ENCODE measurements at places on chromosomes 1 and 21.

GRCh38 chr1:164794356-164794755 is 235.4 kb downstream of the PBX1 start:
- DNase-seq: no peak

DNA sequence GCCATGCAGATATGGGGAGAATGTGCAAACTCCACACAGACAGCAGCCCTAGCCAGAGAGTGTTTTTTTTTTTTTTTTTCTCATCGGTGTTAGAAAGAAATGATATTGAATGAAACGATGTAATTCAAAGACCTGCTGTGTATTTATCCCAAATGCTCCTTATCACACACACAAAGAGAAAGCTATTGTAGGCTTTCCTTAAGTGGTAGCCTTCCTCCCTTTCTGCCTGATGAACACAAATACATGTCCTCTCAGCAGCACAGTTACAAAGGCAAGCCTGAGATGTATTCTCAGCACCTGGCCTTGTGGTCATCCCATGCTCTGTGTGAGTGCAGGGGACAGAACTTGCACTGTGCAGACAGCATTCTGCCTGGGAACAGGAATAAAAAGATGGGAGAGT is 93.8 kb downstream of the PLPPR5 start:
- no peak for DNase-seq

GRCh38 chr1:65995336-65995735 is 202.6 kb downstream of the PDE4B start:
- no peak for DNase-seq

DNA sequence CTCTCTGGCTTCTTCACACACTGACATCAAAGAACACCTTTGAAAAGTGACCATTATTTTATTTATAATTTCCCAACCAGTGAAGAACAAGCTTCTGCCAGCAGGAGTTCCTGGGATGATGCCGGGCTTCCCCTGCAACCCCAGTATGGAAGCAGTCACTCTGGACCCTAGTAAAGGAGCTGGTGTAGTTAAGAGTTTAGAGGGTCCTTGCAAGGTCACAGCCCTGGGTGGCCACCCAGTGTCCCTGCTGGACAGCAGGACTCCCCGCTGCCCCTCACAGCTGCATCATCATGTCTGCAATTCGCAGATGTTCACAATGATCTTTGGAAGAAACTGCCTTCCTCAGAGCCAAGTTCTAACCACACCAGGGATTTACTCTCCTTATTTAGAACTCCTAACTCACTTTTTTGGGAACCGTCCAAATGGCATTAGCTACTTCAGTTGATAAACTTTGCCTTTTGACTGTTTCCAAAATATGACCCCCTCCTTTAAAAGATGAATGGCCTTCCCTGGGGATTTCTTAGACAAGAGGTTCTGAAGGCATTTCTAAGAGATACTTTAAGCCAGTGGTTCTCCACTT is 90.6 kb downstream of the HIVEP3 start:
- DNase-seq: no peak

GRCh38 chr21:42439284-42440186 is 35.8 kb downstream of the UBASH3A start:
- no peak for DNase-seq

GRCh38 chr1:236870721-236871120 is 75.6 kb downstream of the MTR start:
- DNase-seq: no peak

DNA sequence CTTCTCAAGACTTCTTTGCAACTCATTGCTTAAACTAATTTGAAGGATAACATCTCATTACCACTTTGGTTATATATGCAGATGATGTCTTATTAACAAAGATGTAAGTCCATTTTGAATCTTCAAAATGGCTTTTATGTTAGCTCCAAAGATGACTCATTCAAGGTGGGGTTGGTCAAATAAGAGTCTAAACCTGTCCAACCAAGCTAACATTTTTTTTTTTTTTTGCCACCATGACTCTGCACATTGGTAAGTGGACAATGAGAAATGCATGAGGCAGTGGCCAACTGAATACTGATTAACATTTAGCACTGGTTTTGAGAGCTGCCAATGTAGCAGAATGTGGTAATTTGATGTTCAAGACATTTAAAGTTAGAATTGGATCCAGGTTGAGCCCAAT is 278 bp upstream of the KRTAP27-1 start:
- no peak for DNase-seq

DNA sequence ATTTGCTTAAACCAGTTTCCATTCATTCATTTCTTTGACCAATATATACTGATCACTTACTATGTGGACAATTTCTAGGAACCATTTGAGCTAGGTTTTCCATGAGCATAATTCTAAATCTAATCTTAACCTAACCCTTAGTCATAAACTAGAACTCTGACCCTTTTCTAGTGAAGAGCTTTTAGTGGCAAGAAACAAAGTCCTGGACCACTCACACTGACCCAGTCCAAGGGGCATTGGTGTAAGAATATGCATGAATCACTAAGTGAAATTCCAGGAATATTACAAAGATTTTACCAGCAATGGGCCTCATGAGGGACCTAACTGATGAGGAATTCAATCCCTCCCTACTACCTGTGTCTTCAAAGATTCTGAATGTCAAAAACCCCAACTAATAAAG is 40.6 kb upstream of the SLC2A1 start:
- DNase-seq: no peak

GRCh38 chr1:36440044-36440443 is 10.2 kb downstream of the OSCP1 start:
- DNase-seq: no peak

DNA sequence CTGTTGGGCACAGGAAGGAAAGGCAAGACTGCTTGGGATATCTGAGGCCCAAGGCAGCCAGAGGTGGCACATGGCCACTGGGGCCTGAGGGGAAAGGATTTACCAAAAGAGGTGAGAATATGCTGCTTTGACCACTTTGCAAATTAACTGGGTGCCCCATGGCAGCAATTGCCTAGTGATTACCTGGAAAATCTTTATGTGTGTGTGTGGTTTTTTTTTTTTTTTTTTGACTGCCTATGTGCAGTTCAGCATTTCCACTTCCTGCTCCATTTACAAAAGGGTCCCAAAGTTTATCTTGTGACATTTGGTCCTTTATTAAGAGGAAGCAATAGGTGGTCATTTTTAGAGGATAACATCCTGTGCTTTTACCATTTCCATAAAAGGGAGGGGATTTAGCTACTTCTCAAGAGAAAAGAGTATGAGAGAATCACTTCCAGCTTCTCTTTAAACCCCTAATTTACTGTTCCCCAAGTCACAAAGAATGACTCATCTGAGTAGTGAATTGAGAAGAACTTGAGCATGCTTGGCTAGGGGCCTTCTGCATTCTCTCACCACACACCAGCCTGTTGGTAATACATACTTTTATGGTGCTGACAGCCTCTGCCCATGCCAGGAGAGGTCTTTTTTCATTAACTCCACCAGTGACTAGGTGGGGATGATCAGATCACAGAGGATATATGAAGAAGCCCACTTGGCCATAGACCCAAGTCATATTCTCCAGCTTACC is 52.1 kb downstream of the SYDE2 start:
- no peak for DNase-seq

- DNase-seq: no peak
These were observed 98.6 kb downstream of the NGF start for GRCh38 chr1:115239426-115239825.

GRCh38 chr1:115229016-115229415 is 109.0 kb downstream of the NGF start:
- DNase-seq: no peak

DNA sequence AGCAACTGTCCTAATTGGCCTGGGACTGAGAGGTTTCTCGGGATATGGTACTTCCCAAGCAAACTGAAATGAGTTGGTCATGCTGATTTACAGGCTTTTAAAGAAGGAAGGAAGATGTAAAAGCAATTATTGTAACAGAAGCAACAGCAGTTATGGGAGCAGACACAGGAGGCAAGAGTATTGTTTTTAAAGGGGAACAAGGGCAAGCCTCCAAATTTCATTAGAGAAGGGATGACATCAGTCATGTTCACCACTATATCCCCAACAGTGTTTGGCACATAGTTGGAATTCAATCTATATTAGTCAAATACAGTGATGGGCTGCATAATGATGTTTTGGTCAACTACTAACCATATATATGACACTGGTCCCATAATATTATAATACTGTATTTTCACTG is 46.0 kb upstream of the JUN start:
- no peak for DNase-seq

DNA sequence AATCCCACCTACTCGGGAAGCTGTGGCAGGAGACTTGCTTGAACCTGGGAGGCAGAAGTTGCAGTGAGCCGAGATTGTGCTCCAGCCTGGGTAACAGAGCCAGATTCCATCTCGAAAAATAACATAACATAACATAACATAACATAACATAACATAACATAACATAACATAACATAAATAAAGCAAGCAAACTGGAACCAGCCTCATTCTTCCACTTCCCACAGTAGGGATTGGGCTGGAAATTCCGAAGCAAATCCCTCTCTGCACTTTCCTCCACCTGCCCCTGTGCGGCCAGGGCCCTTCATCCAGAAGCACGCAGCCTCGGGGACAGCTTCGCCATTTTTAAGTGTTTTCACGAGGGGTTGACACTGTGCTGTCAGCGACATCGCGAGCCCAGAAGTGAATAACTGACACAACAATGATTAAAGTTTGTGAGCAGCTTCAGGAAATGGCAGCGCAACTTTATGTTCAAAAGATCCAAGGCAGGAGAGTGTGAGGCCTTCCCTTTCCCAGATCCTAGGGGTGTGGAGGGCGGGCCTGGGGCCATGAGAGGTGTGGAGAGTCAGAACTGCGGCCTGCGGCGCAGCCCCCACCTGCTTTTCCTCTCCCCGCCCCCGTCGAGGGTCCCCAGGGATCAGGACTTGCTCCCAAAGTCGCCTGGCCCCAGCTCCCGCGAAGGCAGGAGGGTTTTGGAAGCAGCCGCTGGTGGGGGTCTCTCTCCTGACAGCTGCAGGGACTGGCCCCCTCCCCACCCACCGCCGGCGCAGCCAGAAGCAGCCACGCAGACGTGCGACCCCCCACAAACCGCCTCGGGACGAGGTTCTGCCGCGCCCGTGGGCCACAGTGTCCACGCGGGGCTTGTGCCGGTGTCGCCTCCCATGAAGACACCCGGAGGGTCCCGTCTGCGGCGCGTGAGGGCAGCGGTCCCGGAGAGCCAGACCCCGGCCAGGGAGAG is 651 bp upstream of the GABRD start:
- no peak for DNase-seq

GRCh38 chr1:109883248-109883955 is 27.2 kb upstream of the CSF1 start:
- no peak for DNase-seq

DNA sequence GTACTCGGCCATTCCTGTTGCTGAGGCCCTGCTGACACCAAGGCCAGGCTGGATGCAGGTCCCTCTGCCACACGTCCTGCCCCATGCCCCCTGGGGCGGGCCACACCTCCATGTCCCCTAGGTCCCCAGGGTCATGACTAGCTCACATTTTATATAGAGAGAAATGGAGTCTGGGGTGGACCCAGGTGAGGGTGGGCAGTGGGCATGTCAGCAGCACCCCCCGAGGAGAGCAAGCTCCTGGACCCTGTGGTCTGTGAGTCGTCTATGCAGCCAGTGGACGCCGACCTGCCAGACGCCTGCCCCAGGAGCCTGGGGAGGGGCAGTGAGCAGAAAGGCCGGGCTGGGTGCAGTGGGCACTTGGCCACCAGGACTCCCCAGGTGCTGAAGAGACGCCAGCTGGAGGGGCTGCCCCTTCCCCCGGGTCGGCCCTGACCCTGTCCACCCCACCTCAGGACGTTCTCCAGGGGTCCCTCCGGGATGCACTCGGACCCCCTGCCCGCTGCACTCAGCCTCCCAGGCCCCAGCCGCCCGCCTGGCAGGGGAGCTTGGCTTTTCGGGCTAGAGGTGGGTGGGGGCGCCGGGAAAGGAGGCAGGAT is 15.9 kb downstream of the SAMD11 start:
- DNase-seq: no peak

- DNase-seq: no peak
These were observed 3.7 kb upstream of the SLC2A5 start for GRCh38 chr1:9073143-9073542.

- DNase-seq: peak; percentile 28
These were observed 106.7 kb upstream of the C21orf91 start for GRCh38 chr21:17925899-17926298.

- DNase-seq: no peak
These were observed 33.4 kb downstream of the SMYD2 start for GRCh38 chr1:214314178-214314843.

DNA sequence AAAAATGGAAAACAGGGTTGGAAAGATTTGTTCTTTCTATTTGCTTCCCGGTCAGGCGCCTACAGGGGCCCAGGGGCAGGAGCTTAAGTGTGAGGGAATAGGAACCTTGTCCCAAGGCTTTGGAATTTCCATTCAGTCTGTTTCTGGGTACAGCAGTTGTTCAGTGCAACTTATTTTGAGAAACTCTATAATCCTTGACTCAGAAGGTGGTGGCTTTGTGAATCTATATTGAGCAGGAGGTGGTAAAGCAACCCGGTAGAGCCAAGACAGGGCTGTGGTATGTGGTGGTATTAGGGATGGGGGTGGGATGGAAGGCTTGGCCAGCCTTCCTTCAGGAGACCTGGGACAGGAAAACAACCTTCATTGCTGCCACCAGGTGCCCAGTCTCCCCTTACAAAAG is 20.0 kb downstream of the GJA5 start:
- no peak for DNase-seq

GRCh38 chr1:202045705-202046104 is 35.3 kb downstream of the ELF3 start:
- no peak for DNase-seq

DNA sequence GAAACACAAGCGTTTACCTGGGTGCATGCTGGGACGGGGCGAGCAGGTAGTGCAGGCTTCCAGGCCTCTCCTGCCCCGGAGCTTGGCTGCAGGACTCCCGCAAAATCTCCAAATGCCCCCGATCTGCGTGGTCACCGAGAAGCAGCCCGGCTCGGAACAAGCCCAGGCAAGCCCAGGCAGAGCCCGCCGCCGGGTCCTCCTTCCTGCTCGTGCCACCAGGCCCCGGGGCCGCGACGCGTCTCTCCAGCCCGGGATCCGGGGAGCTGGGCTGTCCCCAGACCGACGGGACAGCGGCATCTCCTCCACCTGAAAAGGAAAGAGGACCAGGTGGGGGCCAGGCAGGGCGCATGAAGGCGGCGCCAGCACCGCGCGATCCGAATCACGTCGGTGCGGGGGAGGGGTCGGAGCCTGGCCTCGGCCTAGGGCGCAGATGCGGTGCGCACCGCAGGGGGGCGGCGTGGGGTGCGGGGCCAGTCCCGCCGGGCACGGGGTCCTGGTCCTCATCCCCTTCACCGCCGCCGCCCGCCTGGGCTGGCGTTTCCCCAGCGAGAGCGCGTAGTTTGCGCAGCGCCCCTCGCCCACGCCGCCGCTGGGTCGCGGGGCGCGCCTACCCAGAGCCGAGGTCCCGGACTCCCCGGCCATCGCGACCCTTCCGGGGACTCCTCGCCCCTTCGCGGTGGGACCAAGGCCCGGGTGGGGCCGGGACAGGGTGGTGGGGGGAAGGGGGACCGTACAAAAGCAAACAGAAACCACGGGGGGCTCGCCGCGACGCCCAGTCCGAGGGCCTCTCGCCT is 52.4 kb upstream of the H6PD start:
- no peak for DNase-seq

GRCh38 chr1:38102636-38103035 is 56.0 kb upstream of the POU3F1 start:
- no peak for DNase-seq

GRCh38 chr1:90957497-90957896 is 64.3 kb downstream of the ZNF644 start:
- no peak for DNase-seq
